ENCODE measurements at places on chromosomes 1 and 21.

DNA sequence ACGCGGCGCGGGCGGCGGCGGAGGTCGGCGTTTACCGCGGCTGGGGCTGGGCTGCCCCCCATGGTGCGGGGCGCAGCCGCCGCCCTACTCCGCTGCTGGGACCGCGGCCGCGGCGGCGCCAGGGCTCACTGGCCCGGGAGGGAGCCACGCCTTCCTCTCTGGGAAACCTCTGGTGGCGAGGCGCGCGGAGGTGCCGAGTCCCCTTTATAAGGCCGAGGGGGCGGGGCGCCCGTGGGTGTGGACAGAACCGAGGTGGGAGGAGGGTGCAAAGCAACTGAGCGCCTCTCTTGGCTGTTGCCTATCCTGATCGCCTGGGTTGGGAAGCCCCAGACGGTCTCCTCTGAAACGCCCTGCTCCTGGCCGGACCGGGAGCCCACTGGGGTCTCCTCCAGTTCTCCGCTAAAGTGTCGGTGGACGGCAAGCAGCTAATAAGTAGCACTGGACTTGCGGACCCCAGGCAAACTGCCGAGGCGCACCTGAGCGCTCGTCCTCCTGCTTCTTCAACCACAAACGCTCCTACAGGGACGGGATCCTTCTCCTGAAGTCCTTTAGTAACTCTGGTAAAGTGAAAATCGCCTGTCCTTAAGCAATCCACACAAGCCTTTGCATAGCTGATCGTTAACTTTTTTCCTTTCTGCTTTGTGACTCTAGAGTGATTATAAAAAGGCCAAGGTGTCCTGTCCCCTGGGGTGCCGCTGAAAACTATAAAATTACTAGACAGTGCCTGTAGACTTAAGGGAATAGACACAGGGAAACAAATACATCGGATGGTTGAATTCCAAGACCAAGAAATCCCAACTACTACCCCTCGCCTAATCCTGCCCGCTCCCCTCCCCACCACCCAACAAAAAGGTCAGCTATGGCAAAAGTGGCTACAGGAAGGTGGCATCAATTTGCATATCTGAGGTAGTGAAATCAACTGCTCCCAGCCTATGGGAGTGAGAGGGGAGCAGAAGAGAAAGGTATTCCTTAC, at the start of gene PTGER3:
TSS of gene PTGER3 (minus strand) at position 182 of the 973 bp plus-strand sequence. CDS start 239 bp downstream, outside the sequence.
- peak; percentile 50 for DNase-seq

GRCh38 chr1:160078512-160079195, 2.7 kb upstream of the KCNJ9 start:
- no peak for DNase-seq

GRCh38 chr1:189654906-189655305, 822.8 kb downstream of the BRINP3 start:
- DNase-seq = no peak

GRCh38 chr1:156134716-156135435, 18.5 kb upstream of the SEMA4A start:
- DNase-seq = no peak

DNA sequence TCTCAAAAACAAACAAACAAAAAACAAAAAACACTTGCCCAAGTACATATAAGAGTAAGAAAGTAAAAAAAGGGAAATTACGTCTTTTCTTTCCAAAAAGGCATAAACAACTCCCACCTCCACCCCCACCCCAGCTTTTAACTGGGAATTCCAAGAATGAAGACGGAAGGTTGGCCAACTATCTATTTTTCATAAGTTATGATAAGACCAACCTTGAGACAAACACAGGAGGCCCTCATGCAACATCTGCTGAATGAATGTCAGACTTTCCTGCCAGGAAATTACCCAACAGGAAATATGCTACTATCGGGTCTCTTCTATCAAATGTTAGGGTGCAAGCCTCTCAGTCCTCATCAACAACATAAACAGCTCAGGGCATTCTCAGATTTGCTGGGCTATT, 1.9 kb downstream of the BSDC1 start:
- no peak for DNase-seq

All from SK-N-DZ (cell line).